Stimulated activated CD4-positive, alpha-beta T cell treated with anti-CD3 and anti-CD28 coated beads, Interleukin-15, amount 100 ng/mL, for 48 hours (primary cell): ENCODE measurements at places on chromosomes 5 and 9.

DNA sequence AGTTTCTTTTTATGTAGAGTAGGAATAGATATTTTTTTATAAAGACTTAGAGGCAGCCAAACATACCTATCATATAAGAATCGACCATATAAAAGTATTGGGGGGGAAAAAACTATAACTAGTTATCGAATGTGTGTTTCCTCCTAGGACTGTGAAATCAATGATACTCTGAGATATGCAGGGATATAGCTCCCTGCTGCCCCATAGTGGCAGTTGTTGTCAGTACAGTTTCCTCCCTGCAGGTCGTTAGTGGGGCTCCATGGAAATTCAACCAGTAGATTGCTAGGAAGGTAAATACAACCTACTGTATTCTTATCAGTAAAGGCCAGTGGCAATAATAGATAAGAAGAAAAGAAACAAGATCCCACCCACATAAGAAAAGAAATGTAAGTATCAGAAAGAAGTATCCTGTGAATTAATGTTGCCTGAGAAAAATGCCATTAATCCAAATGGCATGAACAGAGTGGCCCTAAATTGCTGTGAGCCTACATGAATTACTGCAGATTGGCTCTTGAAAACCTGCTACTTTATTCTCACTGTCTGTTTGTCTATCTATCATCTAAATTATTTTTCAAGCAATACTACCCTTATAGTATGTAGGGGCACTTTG lies 136.9 kb upstream of the FBN2 start:
- DNase-seq: no peak

- DNase-seq: no peak
Observed at GRCh38 chr9:95061916-95062595, 255.5 kb downstream of the FANCC start.

GRCh38 chr5:79743846-79744605 lies 54.4 kb downstream of the CMYA5 start:
- DNase-seq: no peak

GRCh38 chr9:2234371-2234893 lies 219.3 kb downstream of the SMARCA2 start:
- no peak for DNase-seq

GRCh38 chr9:69391946-69392345 lies 66.9 kb downstream of the ENTREP1 start:
- no peak for DNase-seq

GRCh38 chr5:32100691-32101302 lies 73.3 kb downstream of the GOLPH3 start:
- DNase-seq: no peak

DNA sequence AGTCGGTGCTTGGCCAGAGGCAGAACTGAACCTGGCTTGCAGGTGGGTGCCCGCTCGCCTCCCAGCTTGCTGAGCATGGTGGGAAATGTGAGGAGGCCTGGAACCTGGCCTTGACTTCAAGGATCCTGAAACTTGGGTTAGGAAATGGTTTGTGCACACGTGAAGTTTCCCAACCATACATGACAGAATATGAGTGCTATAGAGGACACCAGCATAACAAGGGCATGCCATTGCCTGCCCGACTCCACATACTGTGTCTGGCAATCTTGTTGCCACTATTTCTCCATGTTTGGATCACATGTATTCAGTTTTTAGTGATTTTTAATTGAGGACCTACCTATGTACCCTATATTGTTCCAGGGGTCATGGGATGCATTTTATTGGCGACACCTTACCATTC lies 177.6 kb upstream of the ANKRD55 start:
- no peak for DNase-seq

DNA sequence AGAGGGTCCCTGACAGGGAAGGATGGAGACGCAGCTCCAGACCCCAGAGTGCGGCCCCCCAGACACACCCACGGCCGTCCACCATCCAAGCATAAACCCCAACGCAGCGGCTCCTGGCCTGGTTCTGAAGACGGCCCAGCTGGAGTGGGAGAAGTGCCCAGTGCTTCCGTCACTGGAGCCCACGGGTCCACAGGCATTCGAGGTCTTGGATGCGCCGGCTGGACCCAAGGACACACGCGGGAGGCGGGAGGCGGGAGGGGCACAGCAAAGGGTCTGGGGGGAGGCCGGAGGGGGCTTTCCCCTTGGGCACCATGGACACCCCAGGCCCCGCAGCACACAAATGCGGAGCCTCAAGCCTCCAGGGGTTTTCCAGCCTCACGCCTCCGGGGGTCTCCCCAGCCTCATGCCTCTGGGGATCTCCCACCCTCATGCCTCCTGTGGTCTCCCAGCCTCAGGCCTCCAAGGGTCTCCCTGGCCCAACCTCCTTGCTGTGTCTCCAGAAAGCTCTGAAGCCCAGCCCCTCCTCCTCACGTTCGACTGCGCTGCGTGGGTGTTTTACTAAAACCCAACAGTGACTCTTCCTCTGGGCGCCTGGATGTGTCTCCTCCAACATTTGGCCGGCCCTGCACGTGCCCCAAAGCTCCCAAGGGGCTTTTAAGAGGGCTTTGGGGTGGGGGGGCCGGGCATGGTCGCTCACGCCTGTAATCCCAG lies 15.2 kb downstream of the EXD3 start:
- no peak for DNase-seq

GRCh38 chr5:181184845-181185216 lies 20.2 kb downstream of the TRIM7 start:
- DNase-seq: no peak

DNA sequence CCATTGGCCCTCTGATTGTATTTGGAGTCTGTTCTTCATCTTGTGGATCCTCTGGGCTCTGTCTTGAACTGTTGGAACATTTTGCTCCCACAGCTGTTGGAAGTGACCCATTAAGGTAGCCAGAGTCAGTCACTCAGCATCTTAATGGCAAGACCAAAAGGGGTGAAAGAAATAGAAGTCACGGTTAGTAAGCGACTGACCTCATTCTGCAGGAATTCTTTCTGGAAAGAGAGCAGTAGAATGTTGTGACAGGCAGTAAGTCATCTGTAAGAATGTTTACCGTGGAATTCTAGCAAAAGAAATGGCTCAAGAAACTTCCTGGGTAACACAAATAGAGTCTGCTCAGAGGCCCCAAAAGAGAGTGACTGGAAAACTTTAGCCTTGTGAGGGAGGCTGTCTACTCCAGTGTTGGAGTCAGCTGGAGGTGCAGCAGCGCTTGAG lies 28.6 kb upstream of the TNC start:
- DNase-seq: no peak

DNA sequence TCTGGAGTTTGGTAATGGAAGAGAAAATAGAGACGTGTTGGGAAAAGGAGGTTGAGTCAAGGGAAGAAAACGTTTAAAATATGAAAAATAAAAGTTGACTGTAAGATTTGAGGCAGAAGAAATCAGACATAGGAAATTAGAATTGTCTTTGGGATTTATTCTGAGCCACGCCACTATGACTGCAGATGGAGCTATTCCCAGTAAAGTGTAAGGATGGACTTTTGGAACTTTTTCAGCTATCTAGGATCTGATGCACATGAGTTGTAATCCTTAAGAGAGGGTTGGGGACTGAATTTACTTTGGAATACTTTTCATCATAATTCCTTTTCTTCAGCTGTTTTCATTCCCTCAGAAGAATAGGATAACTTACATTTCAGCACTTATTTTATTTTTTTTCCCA lies 336.7 kb downstream of the FAM170A start:
- no peak for DNase-seq

GRCh38 chr5:166712447-166713185 lies 1578.8 kb upstream of the WWC1 start:
- no peak for DNase-seq

DNA sequence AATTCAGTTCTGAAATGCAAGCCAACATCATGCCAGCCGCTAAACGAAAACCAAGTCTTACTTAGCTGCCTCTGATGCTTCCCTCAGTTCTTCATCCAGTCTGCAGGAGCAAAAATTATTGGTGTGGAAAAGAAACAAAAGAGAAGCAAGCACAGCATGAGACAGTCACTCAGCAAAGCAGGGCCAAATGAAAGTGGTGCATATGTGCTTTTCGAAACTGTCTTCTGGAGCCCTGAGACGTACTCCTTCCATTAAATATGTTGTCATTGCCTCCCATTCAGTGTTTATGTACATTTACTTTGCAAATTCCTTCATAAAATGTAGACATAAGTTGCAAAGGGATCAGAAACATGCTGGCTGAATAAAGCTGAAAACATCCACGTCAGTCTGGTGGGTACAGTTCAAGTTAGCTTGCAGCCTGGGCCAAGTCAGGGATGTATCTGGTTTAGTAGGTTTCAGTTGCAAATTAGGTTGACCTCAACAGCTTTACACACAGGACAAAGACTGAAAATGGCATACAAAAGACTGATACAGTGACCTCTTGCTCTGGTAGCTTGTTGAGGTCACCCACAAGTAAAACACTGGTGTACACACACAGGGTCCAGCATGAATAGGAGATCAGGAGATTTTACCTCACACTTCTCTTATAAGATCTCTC lies 139.7 kb upstream of the PCA3 start:
- no peak for DNase-seq

DNA sequence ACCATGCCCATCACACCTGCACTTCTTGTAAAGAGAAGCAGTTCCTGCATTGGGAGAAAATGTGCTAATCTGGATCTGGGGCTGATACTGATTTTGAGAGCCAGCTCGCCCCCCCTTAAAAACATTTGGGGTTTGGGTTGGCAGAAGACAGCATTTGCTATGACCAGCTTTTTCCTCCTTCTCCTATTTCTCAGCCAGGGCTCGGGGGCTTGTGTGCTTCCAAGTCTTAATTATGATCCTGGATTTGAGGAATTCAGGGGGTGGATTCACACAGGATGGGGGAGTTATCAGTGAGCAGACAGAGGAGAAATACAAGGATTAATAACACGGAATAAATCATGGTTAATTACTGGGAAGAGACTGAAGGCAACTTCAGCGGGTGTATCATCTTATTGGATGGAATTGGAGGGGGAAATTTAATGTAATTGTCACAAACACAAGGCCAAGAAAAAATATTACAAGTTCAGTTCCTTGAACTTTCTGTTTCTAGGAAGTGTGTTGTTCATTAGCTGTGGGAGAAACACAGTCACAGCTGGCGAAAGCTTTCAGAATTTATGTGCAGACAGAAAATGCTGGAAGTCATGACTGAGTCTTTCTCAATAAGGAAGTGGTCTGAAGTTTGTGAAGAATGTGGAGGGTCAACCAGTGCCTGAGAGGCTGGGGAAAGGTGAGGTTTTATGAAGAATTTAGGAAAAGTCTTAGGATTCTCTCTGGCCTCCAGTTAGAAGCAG lies 15.3 kb downstream of the C9orf152 start:
- DNase-seq: no peak

DNA sequence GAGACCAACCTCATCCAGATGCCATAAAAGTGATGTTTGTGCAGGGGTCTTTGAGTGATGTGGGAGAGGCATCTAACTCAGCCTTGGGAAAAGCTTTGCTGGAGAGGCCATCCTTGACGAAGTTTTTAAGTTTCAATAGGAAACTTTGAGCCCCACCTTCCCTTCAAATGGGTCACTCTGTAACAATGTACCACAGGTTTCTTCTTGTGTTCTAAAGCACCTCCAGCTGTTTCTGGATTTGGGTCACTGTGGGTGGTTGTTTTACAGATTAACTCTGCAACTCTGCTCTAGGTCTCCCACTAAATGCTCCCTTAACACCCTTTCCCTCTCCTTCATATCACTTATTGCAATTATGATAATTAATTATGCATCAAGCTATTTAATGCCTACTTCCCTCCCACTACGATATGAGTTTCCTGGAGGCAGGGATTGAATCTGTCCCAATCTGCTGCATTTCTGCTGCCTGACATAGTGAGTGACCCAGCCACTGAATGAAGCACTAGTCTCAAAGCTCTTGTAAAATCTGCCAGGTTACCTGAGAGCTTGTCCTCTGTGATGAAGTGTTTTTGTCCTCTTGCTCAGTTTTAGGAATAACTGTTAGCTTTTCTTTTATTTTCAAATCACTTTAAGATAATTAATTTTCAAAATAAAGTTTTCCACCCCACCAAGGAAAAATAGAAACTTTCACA lies 60.5 kb upstream of the PUM3 start:
- no peak for DNase-seq

GRCh38 chr5:58117542-58117941 lies 342.3 kb downstream of the PLK2 start:
- no peak for DNase-seq

DNA sequence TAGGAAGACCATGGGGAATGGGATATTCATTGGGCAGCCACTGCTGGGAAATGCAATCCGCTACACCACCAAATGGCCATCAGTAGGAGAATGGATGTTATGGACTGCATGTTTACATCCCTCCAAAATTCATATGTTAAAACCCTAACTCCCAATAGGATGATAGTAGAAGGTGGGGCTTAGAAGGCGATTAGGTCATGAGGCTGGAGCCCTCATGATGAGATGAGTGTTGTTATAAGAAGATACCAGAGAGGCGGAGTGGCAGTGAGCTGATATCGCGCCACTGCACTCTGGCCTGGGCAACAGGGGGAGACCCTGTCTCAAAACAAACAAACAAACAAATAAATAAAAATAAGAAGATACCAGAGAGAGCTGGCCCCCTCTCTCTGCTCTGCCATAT lies 16.1 kb upstream of the GTF3C5 start:
- no peak for DNase-seq

DNA sequence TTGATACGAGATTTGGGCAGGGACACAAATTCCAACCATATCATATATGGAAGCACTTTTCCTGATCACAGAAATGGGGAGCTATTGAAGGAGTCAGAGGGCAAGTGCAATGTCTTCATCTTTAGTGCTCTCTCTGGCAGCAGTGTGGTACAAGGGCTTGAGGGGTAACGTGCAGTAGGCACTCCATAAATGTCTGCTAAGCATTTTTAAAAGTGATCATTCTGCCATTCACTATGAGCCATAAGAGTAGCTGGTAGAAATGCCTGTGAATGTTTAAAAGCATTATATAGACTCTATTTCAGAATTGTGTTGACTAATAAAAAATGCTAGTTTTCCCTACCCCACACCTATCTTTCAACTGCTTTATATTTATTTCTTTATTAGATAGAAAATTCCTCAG lies 61.1 kb upstream of the DHFR start:
- DNase-seq: no peak

GRCh38 chr5:133664422-133664821 lies 52.1 kb upstream of the FSTL4 start:
- no peak for DNase-seq

- no peak for DNase-seq
Observed at GRCh38 chr5:173669483-173669882, 53.0 kb upstream of the BOD1 start.

DNA sequence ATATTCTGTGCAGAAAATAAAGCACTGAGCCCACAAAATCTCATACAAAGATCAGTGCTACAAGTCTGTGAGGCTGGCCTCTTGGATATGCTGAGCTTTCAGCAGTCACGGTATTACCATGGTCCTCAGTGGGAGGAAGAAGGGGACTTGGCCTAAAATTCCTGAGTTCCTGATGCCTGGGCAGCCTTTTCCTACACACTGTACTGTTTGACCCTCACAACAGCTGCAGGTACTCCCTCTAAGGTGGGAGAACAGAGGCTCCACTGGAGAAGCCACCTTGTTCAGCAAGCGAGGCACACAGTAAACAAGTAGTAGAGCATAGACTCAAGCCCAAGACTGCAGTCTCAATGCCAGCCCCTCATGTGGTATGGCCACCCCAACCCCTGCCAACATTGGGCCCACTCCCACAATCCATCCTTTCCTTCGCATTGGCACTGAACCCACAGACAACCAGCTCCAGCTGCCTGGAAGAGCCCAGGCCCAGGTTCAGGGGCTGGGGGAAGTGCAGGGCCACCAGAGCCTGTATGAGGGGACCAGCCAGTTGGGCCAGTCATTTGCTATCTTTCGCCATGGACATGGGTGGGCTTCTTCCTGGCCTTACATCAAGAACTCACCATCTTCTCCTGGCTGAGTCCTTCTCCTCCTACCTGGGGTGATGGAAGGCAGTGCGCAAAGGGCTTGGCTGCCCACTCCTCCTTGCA lies 14.3 kb downstream of the ACSL6 start:
- DNase-seq: no peak

- DNase-seq: no peak
Observed at GRCh38 chr5:55110217-55110616, 7.8 kb downstream of the GZMA start.
